Activated CD4-positive, alpha-beta T cell treated with anti-CD3 and anti-CD28 coated beads, Interleukin-2, amount 50 U/mL, for 16 hours (primary cell): ENCODE measurements at places on chromosomes 4 and X.

DNA sequence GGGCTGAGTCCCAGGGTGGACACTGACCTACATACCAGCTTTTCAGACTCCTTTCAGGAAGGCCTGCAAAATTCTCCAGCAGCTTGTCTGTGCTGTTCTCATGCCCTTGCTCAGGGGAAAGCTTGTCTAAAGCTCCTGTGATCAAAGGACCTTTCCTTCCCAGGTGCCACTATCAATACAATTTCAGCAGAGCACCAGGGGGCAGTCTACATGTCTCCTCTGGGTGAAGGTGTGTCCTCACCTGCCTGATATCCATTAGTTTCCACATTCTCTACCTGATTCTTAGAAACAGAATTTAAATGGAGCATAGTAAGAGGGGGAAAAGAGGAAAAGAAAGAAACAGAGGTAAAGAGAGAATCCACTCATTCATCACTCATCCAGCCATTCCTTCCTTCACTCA, 114.2 kb downstream of the PPARGC1A start:
- no peak for DNase-seq

GRCh38 chr4:140688711-140689598, 67.2 kb downstream of the TBC1D9 start:
- no peak for DNase-seq

GRCh38 chr4:116469582-116469981, 615.8 kb downstream of the TRAM1L1 start:
- no peak for DNase-seq

DNA sequence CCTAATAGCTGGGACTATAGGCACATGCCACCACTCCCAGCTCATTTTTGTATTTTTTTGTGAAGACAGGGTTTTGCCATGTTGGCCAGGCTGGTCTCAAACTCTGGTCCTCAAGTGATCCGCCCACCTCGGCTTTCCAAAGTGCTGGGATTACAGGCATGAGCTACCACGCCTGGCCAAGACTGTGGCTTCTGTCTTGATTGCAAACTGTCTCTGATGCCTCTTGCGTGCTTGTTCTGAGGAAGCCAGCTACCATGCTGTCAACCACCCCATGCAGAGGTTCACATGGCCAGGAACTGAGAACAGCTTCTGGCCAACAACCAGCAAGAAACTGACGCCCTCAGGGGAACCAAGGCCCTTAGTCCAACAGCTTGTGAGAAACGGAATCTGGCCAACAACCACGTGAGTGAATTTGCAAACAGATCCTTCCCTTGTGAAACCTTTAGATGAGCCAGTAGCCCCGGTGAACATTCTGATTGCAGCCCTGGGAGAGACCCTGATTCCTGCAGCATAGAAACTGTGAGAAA, 71.2 kb downstream of the SUPT20HL2 start:
- DNase-seq, result no peak

DNA sequence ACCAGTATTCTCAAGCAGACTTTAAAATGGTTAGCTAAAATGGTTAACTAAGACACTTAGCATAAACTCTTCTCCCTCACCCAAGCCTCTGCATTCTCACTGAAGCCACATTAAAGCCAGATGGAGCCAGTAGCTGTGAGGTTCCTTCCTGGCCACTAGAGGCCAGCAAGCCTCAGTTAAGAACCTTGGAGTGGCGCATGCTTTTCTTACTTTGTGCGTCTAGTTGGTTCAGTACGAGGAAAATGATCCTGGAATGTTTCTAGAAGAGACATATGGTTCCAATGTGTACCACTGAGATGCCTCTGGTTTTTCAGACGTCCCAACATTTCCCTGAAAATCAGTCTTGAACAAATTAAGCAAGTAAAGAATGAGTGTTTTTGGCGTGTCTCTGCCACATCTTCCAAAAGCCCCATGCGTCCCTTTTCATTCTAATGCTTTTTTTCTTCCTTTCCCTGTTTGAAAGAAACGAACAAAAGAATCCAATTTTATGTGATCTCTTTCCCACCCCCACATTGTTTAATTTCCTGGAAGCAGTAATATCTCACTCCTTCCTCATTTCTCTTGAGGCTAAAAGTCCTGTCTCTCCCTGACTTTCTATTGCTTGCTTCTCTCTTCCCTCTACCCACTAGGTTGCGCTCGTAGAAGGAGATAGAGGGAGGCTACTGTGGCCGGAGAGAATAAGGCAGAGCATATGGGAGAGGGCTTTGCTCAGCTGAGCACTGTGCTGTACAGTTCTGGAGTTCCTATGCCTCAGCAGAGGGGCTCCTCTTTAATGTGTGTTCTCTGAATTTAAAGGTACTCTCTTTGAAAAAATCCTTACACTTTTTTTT, 82.9 kb upstream of the TAB3 start:
- peak; percentile 35 for DNase-seq

DNA sequence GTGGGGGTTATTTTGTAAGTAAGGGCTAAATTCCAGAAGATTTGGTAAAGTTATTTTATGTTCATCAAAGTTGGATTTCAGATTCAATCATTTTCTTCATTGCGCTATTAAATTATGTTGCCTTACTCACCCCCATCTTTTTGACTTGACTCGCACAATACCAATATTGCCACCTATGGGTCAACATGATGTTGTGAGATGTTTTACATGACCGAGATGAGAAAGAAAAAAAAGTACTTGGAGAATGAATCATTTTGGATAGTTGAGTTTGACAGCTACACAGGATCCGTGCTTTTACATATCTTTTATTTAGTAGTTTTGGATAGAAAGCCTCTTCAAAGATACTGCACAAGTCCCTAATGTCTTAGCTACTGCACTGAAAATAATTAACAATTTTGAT, 224.2 kb upstream of the EMCN start:
- peak; percentile 27 for DNase-seq

DNA sequence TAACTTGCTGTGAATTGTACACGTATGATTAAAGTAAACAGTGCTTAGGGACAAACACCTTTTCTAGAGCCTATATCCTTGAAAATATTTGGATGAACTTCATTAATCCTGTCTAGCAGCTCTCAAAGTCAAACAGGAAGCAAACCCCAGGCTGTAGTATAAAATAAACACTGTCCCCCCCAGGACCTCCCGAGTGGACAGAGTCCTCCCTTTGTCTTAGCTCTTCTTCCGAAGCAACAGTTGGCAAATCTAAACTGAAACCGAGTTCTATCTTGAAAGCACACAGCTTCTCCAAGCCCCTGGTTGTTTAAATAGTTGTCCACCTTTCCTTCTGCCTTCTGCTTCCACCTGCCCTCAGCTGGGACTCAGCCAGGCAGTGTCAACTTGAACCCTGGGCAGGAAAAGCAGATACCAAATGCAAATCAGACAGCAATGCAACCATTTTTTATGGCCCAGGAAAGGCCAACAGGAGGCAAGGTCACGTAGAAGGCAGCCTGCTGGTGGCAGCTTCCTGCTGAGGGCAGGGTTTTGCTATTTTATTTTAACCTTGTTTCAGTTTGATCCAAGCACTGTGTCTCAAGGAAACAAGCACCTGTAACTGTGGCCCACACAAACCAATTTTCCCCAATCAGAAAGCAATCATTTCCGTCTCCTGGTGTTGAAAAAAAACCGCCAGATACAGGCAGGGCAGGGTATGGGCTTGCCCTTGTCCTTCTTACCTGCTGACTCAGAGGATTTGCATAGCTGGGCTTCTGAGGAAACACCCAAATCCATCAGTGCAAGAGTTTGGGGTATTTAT, 110.3 kb upstream of the KIT start:
- DNase-seq, result peak; percentile 8

GRCh38 chr4:175637762-175638161, 174.3 kb downstream of the GPM6A start:
- DNase-seq, result no peak

DNA sequence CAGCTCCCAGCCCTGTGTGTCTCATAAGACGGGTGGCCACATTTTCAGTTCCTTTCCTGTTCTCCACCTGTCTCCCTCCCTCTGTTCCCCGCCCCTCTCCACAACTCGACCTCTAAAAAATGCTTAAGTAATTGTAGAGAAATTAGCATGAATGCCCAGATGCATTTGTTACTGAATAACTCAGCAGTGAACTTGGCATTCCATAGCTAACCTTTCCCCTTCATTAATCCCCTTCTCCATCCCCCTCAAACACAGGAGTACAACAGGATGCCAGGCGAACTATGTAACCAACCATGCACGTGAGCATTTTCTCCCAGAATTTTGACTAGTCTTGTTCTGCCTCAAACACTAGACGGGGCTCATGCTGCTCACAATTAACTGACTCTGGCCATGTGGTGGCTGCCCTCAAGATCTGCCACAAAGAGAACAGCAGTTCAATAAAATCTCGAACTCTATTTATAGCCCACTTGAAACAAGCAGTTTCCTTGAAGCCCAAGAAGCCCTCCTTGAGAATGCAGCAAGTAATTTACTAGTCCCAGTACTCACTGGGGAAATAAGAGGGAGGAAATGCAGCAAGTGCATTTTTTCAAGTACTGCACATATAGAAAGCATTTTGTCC, 351.2 kb downstream of the ARHGAP24 start:
- DNase-seq, result no peak

- DNase-seq, result no peak
Observed at GRCh38 chr4:99824070-99824599, 7.5 kb downstream of the DAPP1 start.

DNA sequence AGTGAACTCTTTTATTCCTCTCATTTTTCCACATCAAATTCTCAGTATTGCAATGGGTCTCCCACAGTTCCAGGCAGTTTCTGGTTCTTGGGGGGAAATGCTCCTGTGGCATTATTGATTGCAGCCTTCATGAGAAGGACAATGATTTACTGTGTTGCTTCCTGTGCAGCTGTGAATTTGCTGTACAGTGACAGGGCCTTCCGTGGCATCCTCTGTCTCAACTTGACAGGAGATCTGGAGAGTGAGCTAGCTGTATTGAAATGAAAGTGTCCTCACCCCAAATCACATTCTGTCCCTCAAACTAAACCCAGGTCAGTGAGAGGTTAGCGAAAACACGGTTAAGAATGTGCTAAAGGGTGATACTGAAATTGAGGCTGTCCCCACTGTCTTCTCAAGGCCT, 77.1 kb upstream of the ATOH1 start:
- DNase-seq, result no peak

GRCh38 chr4:75920327-75920726, 18.1 kb upstream of the PPEF2 start:
- no peak for DNase-seq

DNA sequence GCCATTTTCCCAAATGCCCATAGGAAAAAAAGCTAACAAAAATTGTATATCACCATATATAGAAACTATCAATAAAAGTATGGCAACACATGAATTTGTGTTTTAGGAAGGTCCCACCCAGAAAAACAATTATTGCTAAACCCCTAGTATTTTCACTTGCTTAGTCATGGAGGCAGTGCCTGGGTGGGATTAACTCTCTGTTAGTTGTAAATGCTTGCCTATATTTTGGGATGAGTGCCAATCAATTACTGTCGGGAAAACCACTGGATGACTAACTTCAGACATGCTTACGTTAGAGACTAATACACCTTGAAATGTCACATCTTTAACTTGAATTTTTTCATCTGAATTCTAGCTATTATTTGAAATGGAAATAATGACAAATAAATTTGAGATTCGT, 33.9 kb downstream of the TMPRSS11A start:
- DNase-seq, result no peak

DNA sequence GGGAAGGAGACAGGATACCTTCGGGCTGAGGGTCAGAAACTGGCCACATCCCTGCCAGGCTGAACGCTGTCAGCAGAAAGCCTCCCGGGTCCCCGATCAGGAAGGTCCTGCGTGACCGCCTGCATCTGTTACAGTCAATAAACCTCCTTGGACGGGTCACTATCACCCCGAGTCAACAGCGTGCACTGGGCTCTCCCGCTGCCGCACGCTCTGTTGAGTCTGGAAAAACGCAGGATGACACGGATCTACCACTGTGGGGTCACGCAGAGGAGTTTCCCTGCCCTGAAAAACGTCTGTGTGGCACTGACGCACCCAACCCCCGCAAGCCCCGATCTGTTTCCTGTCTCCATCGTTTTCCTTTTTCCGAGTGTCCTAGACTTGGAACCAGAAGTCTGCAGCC, 12.1 kb downstream of the PPP2R3B start:
- DNase-seq, result no peak

- DNase-seq, result no peak
Observed at GRCh38 chrX:23103546-23103945, 103.8 kb downstream of the DDX53 start.

- no peak for DNase-seq
Observed at GRCh38 chr4:69848028-69848427, 11.9 kb downstream of the SULT1E1 start.

GRCh38 chrX:101676571-101676970, 16.9 kb upstream of the ARMCX2 start:
- no peak for DNase-seq

DNA sequence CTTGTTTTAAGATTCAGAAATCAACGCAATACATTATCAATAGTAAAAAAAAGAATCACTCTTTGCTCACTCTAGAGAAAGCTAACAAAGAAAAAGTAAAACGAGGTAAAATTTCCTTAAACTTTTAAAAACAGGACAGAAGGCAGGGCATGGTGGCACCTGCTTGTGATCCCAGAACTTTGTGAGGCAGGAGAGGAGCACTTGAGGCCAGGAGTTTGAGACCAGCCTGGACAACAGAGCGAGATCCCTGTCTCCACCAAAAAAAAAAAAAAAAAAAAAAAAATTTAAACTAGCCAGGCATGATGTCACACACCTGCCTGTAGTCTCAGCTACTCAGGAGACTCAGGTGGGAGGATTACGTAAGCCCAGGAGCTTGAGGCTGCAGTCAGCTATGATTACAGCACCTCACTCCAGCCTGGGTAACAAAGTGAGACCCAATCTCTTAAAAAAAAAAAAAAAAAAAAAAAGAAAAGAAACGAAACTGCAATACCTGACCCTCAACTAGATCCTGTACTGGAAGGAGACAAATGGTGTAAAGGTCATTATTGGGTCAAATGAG, 3.5 kb downstream of the CCNI start:
- DNase-seq, result no peak

- no peak for DNase-seq
Observed at GRCh38 chrX:56798866-56799758, 70.1 kb downstream of the NBDY start.

- DNase-seq, result no peak
Observed at GRCh38 chr4:169260217-169260866, 10.4 kb downstream of the SH3RF1 start.

DNA sequence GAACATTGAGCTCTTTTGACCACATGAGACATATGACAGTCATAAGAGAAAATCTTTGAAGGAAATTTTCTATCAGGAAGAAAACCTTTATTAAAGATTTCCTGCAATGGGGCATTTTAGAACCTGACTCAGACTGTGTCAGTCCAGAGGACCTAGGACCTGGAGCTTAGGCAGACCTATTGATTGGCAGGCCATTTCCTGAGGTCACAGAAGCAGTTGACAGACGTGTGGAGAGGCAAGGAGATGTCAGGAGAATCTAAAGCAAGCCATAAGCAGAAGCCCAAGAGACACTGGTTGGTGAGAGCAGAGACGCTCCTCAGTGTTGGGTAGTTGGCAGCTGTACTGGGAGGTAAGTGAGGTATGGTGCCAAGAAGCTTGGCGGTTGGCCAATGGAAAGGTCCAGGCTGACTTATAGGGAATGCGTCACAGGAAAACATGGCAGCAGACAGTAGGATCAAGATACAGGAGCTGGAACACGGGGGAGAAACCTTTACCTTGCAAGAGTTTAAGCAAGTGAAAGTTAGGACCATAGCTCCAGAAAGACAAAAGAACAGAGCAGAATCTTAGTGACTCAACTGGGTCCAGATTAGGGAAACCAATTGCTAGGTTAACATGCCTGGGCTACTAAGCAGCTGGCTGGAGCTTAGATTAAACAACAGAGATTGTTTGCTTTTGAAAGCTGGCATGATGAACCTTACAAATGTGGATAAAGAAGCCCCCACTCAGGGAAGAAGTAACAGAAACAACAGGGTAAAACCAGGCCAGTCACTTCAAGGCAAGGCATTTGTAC, 18.6 kb downstream of the PALLD start:
- DNase-seq, result no peak
